ENCODE measurements at places on chromosomes 2 and 18.
A peak's percentile ranks its signal among the peaks of the same experiment; 100 is the strongest.

- H3K27me3 ChIP-seq: peaks cover 25% of the 10 kb centered on the region
- H3K27ac ChIP-seq: no peak overlapping the region
- H3K4me1 ChIP-seq: no peaks in the 10 kb centered on the region
- DNase-seq: no peak
- H3K36me3 ChIP-seq: no peaks in the 10 kb centered on the region
Observed at GRCh38 chr2:109451671-109452070, 162.1 kb downstream of the SEPTIN10 start.

GRCh38 chr2:190769258-190769657 lies 111.4 kb upstream of the GLS start:
- peaks cover 3% of the 10 kb centered on the region for H3K4me1 ChIP-seq
- H3K27ac ChIP-seq: no peak overlapping the region
- no peaks in the 10 kb centered on the region for H3K36me3 ChIP-seq
- DNase-seq: no peak
- H3K4me3 ChIP-seq: no peak overlapping the region
- H3K27me3 ChIP-seq: peaks cover 5% of the 10 kb centered on the region

DNA sequence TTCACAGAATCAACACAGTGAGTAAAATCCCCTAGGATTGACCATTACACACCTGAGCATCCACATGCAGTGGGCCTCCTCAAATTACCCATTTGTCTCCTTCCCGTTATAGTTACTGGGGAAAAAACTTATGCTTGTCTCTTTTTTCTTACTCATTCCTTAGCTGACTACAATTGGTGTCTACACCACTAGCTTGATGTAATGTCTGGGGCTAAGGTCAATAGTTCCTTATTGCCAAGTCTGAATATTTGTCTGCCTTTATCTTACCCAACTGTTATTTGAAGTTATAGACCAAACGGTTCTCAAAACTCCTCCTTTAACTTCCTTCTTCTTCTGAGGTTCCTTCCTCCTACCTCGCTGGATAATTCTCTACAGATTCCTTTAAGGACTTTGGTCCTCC lies 41.9 kb upstream of the TMEM17 start:
- no peak overlapping the region for H3K4me3 ChIP-seq
- DNase-seq: no peak
- no peaks in the 10 kb centered on the region for H3K27me3 ChIP-seq
- no peaks in the 10 kb centered on the region for H3K4me1 ChIP-seq
- H3K36me3 ChIP-seq: no peaks in the 10 kb centered on the region

DNA sequence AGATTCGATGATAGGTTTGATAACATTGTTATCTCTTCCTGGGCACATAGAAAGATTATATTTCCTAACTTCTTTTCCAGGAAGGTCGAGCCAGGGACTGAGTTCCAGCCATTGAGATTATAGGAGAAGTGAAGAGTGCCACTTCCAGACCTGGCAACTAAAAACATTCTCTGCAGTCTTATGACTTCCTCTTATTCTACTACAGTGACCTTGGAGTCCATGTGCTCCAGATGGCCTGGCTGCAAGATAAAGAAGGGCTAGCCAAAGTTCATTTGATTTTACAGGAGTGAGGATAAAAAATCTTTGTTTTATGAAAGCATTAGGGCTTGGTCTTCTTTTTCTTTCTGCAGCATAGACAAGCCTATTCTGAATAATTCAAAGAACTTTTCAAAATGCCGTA lies 363.0 kb downstream of the FSIP2 start:
- no peak overlapping the region for H3K27ac ChIP-seq
- H3K4me3 ChIP-seq: no peak overlapping the region
- no peaks in the 10 kb centered on the region for H3K36me3 ChIP-seq
- H3K27me3 ChIP-seq: no peaks in the 10 kb centered on the region
- DNase-seq: no peak
- H3K4me1 ChIP-seq: no peaks in the 10 kb centered on the region

DNA sequence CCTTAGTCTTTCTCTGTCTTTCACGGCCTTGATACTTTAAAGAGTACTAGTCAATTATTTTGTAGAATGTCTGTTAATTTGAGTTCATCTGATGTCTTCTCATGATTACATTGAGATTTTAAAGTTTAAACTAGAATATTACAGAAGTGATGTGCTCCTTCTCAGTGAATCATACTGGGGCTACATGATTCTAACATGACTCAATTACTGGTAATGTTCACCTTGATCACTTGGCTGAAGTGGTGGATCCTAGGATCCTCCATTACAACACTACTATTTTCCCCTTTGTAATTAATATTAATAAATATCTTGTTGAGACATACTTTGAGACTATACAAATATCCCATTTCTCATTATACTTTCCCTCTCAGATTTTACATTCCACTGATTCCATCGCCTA lies 148.5 kb downstream of the CAMKMT start:
- H3K4me3 ChIP-seq: no peak overlapping the region
- H3K27me3 ChIP-seq: no peaks in the 10 kb centered on the region
- no peak for DNase-seq
- H3K4me1 ChIP-seq: peaks cover 3% of the 10 kb centered on the region
- no peaks in the 10 kb centered on the region for H3K36me3 ChIP-seq

DNA sequence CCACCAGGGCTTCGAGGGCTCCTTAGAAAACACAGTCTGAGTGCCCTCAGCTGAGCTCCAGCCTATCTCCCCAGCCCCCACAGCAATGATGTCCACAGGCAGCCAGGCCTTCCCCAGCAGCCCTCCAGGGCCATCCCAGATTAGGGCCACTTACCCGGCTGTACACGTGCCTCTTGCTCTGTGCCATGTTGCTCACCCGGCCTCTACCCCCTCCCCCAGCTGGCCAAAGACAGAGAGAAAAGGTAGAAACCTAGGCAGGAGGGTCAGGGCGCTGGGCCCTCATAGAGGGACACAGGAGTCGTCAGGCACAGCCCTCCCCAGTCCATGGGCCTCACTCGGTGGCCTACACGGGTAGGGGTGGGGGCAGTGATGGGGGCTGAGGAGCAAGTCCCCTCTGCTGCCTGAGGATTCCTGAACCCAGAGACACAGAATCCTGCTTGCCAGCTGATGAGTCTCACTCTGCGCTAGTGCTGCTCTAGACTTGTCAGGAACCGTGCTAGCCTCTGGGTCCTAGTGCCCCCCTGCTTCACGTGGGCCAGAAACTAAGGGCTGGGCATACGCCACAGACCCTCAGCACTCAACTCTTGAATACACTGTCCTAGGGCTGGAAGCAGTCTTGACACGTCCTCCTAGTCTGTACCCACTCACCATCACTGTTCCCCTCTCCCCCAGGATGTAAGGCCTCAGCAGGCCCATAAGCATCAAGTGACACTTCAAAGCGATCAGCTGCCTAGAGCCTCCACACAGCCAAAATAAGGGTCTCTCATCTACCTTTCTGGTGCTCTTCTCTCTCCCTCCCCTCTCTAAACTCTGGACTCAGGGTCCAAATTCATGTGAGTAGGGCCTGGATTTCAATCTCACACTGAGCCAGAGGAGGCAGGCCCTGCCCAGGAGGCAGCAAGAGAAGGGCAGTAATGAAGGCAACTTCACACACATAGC lies at the start of gene DCTN1:
DCTN1 (minus strand) TSS at position 461 of the 939 bp plus-strand sequence; CDS start at position 187, 274 bp downstream.
- H3K27me3 ChIP-seq: no peaks in the 10 kb centered on the region
- peak within 1 kb of the TSS; percentile 39 for H3K27ac ChIP-seq
- H3K36me3 ChIP-seq: peaks cover 3% of the 10 kb centered on the region
- H3K4me1 ChIP-seq: peaks cover 38% of the 10 kb centered on the region

GRCh38 chr2:59084326-59084725 lies 843.2 kb upstream of the FANCL start:
- H3K27me3 ChIP-seq: no peaks in the 10 kb centered on the region
- H3K4me3 ChIP-seq: no peak overlapping the region
- no peaks in the 10 kb centered on the region for H3K4me1 ChIP-seq
- no peak for DNase-seq

DNA sequence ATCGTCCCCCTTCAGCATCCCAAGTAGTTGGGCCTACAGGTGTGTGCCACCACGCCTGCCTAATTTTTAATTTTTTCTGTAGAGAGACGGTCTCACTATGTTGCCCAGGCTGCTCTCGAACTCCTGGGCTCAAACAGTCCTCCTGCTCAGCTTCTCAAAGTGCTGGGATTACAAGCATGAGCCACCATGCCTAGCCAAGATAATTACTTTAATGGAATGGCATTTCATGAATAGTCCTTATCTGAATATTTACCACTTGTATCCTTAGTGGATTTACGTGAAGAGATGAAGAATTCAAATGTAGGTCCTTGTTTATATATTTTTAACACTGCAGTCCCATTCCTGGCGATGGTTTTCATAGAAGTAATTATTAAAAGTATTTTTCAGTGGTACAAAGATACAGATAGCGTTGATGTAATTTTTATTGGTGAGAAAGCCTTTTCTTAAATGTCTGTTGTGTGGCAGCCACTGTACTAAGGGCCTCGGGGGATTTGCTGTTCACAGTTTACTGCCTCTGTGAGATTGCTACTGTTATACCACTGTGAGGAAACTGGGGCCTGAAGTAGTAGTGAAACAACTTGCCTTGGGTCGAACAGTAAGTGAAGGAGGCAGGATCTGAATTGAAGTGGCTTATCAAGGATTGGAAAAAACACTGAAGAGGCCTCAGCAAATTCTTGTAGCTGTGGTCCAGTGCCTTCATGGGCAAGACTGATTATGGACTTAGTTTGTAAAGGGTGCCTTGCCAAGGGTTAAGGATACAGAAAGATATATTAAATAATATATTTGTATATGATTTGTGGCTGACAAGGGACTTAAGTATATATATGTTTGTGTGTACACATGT lies 151.2 kb downstream of the PRPF40A start:
- no peak overlapping the region for H3K27ac ChIP-seq
- no peak for DNase-seq
- peaks cover 6% of the 10 kb centered on the region for H3K4me1 ChIP-seq
- H3K27me3 ChIP-seq: peaks cover 69% of the 10 kb centered on the region
- H3K36me3 ChIP-seq: peaks cover 3% of the 10 kb centered on the region
- no peak overlapping the region for H3K4me3 ChIP-seq

DNA sequence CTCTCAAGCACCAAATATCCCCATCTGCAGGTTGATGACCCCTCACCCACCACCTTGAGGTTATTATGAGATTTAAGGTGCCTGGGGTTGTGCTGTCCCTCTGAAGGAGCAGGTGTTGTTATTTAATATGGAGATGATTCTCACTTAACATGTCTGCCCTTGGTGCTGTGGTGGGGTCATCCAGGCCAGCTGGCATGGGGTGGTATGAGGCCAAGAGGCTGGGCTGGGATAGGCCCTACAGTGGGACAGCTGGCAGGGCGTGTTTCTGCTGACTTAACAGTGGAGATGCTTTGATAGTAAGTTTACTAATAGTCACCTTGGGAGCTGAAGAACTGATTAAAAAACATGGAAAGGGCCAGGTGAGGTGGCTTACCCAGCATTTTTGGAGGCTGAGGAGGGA lies 22.4 kb downstream of the SERPINB12 start:
- DNase-seq: no peak
- no peak overlapping the region for H3K27ac ChIP-seq
- no peak overlapping the region for H3K4me3 ChIP-seq
- peaks cover 47% of the 10 kb centered on the region for H3K27me3 ChIP-seq

- peaks cover 46% of the 10 kb centered on the region for H3K4me1 ChIP-seq
- H3K27me3 ChIP-seq: no peaks in the 10 kb centered on the region
- H3K27ac ChIP-seq: peak overlapping the region; percentile 21
- H3K4me3 ChIP-seq: no peak overlapping the region
- peak; percentile 40 for DNase-seq
- peaks cover 4% of the 10 kb centered on the region for H3K36me3 ChIP-seq
Observed at GRCh38 chr18:76405681-76406356, 89.2 kb downstream of the ZNF516 start.

DNA sequence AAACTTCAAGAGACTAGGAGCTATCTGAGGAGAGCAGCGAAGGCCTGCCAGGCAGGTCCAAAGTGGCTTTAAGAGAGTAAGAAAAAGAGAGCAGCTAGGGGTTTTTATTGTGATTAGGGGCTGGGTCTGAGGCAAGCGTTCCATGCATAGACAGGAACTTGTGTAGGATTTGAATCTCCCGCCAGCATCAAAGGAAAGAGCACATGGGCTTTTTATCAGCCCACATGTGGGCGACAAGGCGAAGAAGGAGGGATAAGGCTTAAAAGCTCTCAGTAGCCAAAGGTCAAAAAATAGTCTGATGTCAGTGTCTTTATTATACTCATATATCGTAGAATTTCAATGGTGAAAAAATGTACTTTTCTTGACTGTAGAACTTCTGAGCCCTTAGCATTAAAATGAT lies 178.5 kb upstream of the TMEFF2 start:
- H3K27ac ChIP-seq: no peak overlapping the region
- H3K4me3 ChIP-seq: no peak overlapping the region
- no peak for DNase-seq
- no peaks in the 10 kb centered on the region for H3K36me3 ChIP-seq

GRCh38 chr18:28884304-28884703 lies 707.4 kb upstream of the CDH2 start:
- H3K27me3 ChIP-seq: no peaks in the 10 kb centered on the region
- H3K36me3 ChIP-seq: no peaks in the 10 kb centered on the region
- no peaks in the 10 kb centered on the region for H3K4me1 ChIP-seq
- DNase-seq: no peak
- H3K4me3 ChIP-seq: no peak overlapping the region
- no peak overlapping the region for H3K27ac ChIP-seq

DNA sequence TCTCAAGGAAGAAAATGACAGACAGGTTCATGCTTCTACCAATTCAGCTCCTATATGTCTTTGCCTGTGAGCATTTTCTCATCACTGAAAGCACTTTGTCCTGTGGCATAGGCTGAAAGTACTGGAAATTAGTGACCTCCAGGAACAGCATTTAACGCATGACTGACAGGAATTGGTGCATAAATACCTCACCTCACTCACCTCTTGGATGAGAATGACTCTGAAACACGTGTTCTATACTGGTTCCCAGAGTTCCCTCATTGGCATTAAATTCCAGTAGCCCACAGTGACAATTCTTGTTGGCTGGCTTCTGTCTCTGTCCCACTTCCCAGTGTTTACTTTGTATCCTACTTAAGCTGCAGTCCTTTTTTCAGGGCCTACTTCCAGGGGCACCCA lies 83.4 kb upstream of the MAPRE2 start:
- no peaks in the 10 kb centered on the region for H3K36me3 ChIP-seq
- H3K4me1 ChIP-seq: no peaks in the 10 kb centered on the region
- H3K27me3 ChIP-seq: peaks cover 44% of the 10 kb centered on the region
- no peak for DNase-seq

GRCh38 chr2:68811364-68811763 lies 59.8 kb downstream of the BMP10 start:
- H3K27ac ChIP-seq: peak overlapping the region; percentile 92
- peaks cover 21% of the 10 kb centered on the region for H3K4me1 ChIP-seq
- no peak for DNase-seq
- H3K27me3 ChIP-seq: no peaks in the 10 kb centered on the region
- H3K4me3 ChIP-seq: no peak overlapping the region

DNA sequence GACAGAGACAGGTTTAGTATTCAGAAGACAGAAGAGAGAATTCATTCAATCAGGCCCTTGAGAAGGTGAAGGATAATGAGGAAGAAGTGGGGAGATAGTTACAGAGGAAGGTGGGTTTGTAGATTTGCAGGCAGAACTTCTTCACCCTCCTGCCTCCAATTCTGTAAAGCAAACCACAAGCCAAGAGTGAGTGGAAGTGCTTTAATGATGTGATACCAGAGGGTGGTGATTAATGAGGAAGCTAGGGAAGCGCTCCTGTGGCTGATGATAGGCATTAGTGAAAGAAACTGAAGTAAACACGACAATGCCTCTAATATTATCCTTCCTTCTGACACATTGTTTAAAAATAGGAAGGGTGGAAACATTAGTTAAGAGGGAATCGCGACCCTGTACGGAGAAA lies 78.2 kb downstream of the CAPN13 start:
- H3K36me3 ChIP-seq: no peaks in the 10 kb centered on the region
- peaks cover 44% of the 10 kb centered on the region for H3K27me3 ChIP-seq
- H3K4me1 ChIP-seq: no peaks in the 10 kb centered on the region
- no peak overlapping the region for H3K4me3 ChIP-seq
- DNase-seq: no peak

GRCh38 chr2:237935740-237936452 lies 30.9 kb upstream of the UBE2F start:
- H3K27me3 ChIP-seq: no peaks in the 10 kb centered on the region
- H3K36me3 ChIP-seq: peaks cover 8% of the 10 kb centered on the region
- no peak overlapping the region for H3K27ac ChIP-seq
